ENCODE measurements at places on chromosomes 2 and 18.

DNA sequence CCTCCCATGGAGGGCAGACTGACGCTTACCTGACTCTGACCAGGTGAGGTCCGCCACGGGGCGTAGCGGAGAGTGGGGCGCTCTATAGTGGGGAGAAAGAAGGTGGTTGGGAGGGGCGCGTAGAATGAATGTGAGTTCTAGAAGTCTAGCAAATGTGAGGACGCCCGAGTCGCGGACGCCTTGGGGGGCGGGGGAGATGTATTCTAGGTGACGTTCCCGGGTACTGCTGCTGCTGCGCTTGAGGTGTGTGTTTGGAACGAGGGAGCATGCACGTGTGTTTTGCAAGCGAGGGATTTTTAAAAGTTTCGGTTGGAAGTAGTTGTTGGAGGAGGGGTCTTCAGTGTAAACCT is 758 bp downstream of the RIF1 start:
- peak; percentile 58 for DNase-seq

DNA sequence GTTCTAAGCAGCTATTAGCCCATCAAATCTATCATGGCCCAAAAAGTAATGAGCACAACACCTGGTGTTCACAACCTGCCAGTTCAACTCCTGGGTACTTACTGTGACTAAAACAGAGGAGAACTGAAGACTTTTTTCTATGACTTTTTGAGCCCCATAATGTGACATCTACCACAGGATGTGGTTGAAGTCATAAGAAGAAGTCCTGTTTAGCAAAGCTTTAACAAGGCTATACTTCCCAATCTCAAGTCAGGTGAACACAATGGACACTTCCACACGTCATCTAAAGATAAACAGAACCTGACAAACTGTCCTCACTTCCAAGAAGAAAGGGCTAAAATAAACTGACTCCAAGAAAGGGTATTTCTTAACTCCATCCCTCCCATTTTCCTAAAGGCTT is 138.8 kb downstream of the ATAD2B start:
- no peak for DNase-seq

DNA sequence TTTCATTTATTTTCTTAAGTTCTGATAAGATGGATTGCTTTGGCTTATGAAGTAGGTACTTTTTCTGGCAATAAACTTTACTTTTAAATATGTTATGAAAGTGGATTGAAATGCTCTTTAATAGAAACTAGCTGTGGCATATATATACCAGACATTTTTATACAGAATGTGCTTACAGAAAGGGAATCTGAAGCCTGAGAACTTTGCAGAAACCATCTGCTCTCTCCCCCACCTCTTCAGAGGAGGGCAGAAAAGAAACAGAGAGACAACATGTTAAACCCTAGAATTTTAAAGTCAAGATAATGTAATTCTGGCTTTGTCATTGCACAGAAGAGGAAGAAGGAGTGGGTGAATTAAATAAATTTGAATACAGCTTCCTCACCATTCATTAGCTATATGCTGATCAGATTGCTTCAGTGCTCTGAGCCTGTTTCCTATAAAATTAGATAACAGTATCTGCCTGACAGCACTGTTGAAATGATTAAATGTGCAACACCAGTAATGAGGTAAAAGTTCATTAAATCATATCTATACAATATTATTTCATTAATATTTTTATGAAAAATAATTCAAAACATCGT is 247.3 kb downstream of the CNTNAP5 start:
- DNase-seq: no peak

- DNase-seq: no peak
These were observed 361.8 kb downstream of the ZEB2 start for GRCh38 chr2:144158096-144158495.

GRCh38 chr2:204428675-204429074 is 116.6 kb upstream of the PARD3B start:
- no peak for DNase-seq

- DNase-seq: peak; percentile 18
These were observed 103.6 kb upstream of the AGAP1 start for GRCh38 chr2:235390108-235390815.

- DNase-seq: peak; percentile 60
These were observed 17.9 kb downstream of the LCT start for GRCh38 chr2:135818937-135819610.

- DNase-seq: no peak
These were observed 247.2 kb upstream of the RAB12 start for GRCh38 chr18:8361941-8362471.

DNA sequence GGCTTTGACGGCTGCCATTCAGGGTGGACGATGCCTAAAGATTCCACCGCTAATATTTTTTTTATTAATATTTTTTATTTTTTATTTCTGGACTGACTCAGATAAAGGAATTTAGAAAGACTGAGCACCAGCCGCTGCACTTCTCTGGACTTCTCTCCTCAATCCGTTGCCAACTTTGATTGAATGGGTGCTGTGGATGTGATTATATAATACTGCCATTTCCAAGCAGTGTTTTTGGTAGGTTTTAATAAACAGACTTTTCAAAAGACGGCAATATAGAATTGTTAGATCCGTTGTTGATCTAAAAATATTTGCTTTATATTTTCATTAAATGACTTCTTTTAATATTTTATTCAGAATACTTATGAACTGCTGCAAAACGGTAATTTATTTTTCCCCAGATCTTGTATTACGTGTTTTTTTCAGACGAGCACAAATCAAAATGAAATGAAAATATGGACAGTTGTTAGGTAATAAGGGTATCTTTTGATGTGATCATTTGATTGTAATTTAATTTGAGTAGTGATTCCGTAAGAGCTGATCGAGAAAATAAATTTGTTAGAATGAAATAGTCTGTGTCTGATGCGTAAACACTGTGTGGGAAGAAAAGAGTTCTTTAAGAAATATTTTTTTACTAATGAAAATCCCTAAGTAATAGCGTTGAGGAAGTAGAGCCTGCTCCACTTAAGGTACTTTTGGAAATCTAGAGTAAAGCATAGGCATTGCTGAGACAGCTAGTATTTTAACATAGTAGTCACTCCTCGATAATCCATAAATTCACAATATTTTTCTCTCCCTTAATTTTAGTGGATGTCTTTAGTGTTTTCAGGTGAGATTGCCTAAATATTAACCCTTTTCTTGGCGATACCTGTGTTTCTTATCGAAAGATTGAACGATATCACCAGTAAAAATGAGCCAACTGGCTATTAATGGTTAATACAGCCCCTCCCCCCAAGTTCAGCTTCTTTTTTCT is 4.4 kb downstream of the POU3F3 start:
- no peak for DNase-seq

DNA sequence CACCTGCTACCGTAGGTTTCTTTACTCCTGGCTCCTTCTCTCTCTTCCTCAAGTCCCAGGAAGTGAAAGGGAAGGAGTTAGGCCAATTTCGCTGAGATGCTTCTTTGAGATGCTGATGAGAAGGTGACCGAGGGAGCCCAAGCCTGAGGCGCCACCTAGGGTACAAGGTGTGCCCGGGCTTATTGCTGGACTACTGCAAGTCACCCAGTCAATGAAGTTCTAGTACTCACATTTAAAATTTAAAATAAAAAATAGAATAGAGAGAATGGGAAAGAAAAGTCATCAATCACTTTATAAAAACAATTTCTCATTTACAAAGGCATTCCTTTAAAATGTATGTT is 45.3 kb downstream of the ACAA2 start:
- DNase-seq: peak; percentile 62

GRCh38 chr18:79857082-79857671 is 59.4 kb downstream of the KCNG2 start:
- no peak for DNase-seq

GRCh38 chr2:199100326-199101110 is 357.2 kb downstream of the SATB2 start:
- peak; percentile 34 for DNase-seq

DNA sequence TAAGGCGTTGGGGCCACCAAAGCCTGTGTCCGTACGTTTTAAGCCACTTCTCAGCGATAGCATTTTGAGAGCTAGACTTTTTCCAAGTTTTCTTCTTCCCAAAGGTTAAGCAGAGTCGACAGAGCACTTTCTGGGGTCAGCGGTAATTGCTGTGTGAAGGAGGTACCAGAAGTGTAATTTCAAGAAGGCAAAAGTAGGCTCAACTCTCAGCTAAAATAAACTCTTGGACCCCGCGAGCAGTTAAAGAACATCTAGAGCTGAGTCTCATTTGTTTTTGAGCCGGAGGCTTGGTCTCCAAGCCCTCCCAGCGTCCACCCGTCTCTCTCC is 1.9 kb upstream of the PAX3 start:
- DNase-seq: no peak

DNA sequence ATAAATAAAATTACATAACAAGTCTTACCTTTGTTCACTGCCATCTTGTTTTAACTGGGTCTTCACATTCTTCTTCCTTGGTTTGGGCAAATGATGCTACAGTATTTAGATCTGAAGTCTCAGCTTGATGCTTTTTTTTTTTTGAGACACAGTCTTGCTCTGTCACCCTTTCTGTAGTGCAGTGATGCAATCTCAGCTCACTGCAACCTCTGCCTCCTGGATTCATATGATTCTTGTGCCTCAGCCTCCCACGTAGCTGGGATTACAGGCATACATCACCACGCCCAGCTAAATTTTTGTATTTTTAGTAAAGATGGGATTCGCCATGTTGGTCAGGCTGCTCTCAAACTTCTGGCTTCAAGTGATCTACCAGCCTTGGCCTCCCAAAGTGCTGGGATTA is 53.2 kb upstream of the MAT2A start:
- DNase-seq: no peak

- no peak for DNase-seq
These were observed 297.6 kb downstream of the CDH7 start for GRCh38 chr18:66048406-66048805.

- no peak for DNase-seq
These were observed 1.3 kb downstream of the B4GALT6 start for GRCh38 chr18:31683106-31683505.

- DNase-seq: no peak
These were observed 29.8 kb upstream of the ZNF407 start for GRCh38 chr18:74567822-74568221.

GRCh38 chr2:196702641-196703040 is 63.1 kb downstream of the CCDC150 start:
- DNase-seq: peak; percentile 84

DNA sequence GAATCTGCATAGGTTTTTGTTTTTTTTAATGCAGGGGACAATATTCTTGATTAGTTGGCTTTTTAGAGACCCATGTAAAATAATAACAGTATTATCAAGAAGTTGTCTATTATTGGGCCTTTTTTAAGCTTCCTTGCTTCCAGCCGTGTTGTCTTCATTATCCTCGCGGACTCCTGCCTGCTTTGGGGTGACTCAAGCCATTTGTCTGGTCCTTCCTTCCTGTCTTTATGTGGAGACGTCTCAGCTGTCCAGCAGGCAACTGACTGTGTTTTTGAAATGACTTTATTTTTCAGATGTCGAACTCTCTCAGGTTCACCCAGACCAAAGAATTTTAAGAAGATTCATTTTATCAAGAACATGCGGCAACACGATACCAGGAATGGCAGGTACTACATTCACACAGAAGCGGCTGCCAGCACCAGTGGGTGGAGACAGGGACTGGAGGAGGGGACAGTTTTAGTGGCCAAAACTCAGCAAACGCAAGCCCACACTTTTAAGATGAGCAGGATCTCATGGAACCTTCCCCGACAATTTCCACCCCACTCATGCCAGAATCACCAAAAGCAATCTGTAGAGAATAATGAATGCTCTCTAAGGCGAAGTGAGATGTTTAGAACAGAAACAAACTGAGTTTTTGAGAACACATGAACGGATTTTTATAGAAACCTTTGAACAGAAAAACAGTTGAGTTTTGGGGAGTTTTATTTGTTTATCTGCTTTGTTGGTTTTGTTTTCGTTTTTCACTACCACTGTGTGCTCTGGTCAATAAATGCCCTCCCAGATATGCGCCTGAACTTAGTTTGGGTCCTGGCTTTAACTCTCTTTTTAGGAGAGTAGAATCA is 59.1 kb downstream of the CABLES1 start:
- DNase-seq: peak; percentile 42

DNA sequence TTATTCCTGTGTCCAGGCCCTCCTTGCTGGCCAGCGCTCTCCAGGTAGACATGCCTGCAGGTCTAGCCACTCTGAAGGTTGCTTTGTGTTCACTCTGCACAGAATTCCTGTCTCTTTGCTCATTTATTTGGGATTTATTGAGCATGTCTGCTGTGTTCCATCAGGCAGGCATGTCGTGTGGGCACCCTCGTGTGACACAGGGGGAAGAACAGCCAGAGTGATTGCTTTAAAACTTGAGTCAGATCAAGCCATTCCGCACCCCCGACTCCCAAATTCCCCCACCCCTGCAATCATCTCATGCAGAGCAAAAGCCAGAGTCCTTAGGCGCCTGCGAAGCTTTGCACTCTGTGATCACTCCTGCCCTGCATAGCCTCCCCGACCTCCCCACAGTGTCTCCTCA is 44.7 kb upstream of the SIX2 start:
- no peak for DNase-seq

DNA sequence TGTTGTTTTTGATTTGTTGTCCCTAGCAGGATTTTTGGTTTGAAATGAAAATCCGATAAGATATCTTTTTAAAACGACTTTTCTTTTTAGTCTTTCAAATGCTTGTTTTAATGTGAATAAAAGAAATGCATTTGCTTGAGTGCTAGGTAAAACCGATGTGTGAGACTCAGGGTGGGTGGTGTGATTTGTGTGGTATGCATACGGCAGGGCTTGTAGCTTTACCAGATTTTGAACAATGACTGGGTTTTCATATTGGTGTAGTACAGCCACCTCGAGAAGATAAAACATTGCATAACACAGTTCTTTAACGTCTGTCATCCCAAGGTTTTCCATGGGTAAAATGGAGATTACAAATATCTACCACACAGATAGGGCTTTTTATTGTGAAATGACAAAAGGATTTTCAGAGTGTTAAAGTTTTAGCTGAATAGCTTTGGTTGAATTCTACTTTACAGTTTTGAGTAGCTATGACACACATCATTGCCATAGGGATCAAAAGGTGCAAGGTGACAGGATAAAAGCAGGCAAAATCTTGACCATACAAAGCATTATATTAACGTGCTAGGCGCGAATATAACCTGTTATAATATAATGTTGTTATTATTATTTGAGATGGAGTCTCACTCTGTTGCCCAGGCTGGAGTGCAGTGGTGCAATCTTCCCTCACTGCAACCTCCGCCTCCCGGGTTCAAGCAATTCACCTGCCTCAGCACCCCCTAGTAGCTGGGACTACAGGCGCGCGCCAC is 824 bp upstream of the ZNF638 start:
- no peak for DNase-seq

DNA sequence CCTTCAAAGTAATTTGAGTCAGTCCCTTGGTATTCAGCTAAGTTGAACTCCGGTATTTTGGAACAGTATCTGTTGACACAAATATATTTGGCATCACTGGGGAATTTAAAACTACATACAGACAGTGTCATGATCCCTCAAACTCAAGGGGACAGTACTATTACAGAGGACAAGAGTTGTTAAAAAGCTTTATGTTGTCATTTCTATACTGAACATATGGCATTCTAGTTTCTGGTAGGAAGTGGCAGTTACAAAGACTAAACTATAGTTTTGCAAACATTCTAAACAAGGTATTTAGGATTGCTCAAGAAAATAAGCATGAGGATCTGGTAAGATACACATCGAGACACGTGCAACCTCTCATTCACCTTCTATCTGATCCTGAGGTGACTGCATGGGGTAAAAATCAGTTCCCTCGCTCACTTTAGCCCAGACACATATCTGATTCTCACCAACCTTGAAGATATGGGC is 16.6 kb upstream of the CCNYL1 start:
- DNase-seq: peak; percentile 15

GRCh38 chr2:124024561-124025170 is 421 bp upstream of the CNTNAP5 start:
- DNase-seq: no peak

Measured in ELR (cell line).